ENCODE measurements at places on chromosomes 2 and 18.

DNA sequence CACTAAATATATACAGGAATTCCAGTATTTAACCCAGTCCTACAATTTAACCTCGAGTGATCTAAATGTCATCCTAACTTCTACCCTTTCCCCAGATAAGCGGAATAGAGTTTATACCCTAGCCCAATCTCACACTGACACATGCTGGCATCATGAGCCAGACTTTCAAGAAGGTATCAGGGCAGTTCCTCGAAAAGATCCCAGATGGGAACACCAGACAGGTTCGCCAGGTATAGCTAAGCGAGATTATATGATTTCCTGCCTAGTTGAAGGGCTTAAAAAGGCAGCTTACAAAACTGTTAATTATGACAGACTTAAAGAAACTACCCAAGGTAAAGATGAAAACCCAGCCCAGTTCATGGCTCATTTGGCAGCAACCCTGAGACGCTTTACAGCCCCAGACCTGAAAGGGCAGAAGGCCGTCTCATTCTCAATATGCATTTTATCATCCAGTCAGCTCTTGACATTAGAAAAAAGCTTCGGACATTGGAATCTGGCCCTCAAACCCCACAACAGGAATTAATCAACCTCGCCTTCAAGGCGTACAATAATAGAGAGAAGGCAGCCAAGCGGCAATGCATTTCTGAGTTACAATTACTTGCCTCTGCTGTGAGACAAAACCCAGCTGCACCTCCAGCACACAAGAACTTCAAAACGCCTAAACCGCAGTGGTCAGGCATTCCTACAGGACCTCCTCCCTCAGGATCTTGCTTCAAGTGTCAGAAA, 668.2 kb upstream of the PKDCC start:
- DNase-seq, result no peak

DNA sequence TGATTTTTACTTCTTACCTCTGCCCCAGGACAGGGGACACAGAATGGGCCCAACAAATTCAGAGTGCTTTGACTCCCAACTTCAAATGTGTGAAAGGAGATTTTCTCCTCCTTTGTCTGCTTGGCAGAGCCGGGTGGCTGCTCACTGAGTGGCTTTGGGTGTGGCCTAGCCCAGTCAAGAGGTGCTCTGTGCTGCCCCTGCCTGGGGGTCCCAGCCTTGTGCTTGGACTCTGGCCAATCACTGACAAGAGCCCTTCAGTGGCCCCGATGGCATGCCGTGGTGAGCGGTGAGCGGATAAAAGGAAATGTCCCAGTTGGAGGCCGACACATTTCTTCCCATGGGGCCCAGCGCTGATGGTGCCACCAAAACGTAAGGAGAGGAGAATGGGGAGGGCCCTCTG, 259.2 kb downstream of the CELF4 start:
- no peak for DNase-seq

GRCh38 chr2:148110184-148110583, 89.3 kb downstream of the MBD5 start:
- DNase-seq, result no peak

DNA sequence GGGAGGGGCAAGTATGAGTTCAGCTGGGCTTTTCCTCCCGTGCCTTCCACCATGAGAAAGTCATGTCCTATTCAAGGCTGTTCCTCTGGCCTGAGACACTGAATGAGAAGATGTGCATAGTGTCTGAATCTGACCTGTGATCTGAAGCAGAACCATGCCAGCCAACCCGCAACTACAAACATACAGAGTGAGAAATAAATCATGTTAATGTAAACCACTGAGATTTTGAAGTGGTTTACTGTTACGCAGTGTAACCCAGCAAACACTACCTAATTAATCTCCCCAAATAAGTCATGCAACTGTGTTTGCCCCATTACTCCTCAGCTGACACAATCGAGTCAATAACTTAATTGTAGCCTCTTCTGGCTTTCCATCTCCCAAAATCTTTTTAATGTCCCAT, 49.2 kb downstream of the METTL4 start:
- DNase-seq, result no peak

- DNase-seq, result no peak
Observed at GRCh38 chr2:215504547-215504946, 68.7 kb upstream of the FN1 start.

Data from EL (cell line).